Endothelial cell of umbilical vein (primary cell): ENCODE measurements at places on chromosomes 2 and 18. TPM values are rescaled to one million over a fixed set of nuclear protein-coding genes. Genes with fewer than 3 reads are reported as not detected.

The MC2R gene
- not detected in 2 replicates for total RNA-seq

The SERPINB8 gene
- 24.1 and 25.7 TPM in 2 replicates for total RNA-seq

The C18orf54 gene
- total RNA-seq = 20.8 and 21.4 TPM in 2 replicates

The SPP2 gene
- total RNA-seq = not detected in 2 replicates

The SLC4A5 gene
- total RNA-seq = 0.97 and 1.2 TPM in 2 replicates

The NCKAP5 gene
- total RNA-seq = 3.0 and 3.3 TPM in 2 replicates

The RIT2 gene
- not detected in 2 replicates for total RNA-seq

The AQP12B gene
- total RNA-seq = not detected in 2 replicates

The GAD1 gene
- total RNA-seq = 0.60 TPM in 1 of 2 replicates, not detected in the other

The VWC2L gene
- not detected in 2 replicates for total RNA-seq

The CYBRD1 gene
- total RNA-seq = 22.8 and 24.8 TPM in 2 replicates

The NAT8 gene
- total RNA-seq = not detected in 2 replicates

The SFTPB gene
- not detected in 2 replicates for total RNA-seq

The TRABD2A gene
- total RNA-seq = 0.99 and 1.8 TPM in 2 replicates

The FAM124B gene
- 81.4 and 82.0 TPM in 2 replicates for total RNA-seq

The B4GALT6 gene
- total RNA-seq = 24.2 and 25.2 TPM in 2 replicates

The AP1S3 gene
- total RNA-seq = 3.2 and 3.8 TPM in 2 replicates

The ATP6V1B1 gene
- total RNA-seq = 0.60 and 0.77 TPM in 2 replicates

The SPHKAP gene
- total RNA-seq = not detected in 2 replicates

The DDX1 gene
- 117 and 124 TPM in 2 replicates for total RNA-seq

The EMILIN1 gene
- 4.1 and 16.6 TPM in 2 replicates for total RNA-seq

The GNLY gene
- not detected in 2 replicates for total RNA-seq

The UPP2 gene
- not detected in 2 replicates for total RNA-seq

The AGXT gene
- not detected in 2 replicates for total RNA-seq

The SRD5A2 gene
- not detected in 2 replicates for total RNA-seq

The ITGA4 gene
- total RNA-seq = 2.8 TPM in 2 replicates

The TUBA3E gene
- not detected in 2 replicates for total RNA-seq

The PDE6D gene
- total RNA-seq = 23.8 and 24.3 TPM in 2 replicates

The PEX13 gene
- total RNA-seq = 21.0 and 25.0 TPM in 2 replicates

The ACTR1B gene
- 49.8 and 50.2 TPM in 2 replicates for total RNA-seq

The GAREM2 gene
- 3.1 and 4.5 TPM in 2 replicates for total RNA-seq

The GRHL1 gene
- total RNA-seq = 0.85 and 1.1 TPM in 2 replicates

The CFAP221 gene
- not detected in 2 replicates for total RNA-seq

The CXCR1 gene
- total RNA-seq = not detected in 2 replicates

The CCDC102B gene
- 0.62 and 1.3 TPM in 2 replicates for total RNA-seq

The VSNL1 gene
- total RNA-seq = not detected in 2 replicates

The FNDC4 gene
- 15.5 and 20.0 TPM in 2 replicates for total RNA-seq

The HOXD9 gene
- 3.5 and 3.9 TPM in 2 replicates for total RNA-seq

The EVX2 gene
- total RNA-seq = not detected in 2 replicates

The NYAP2 gene
- total RNA-seq = not detected in 2 replicates

The SULT1C4 gene
- 28.2 and 29.3 TPM in 2 replicates for total RNA-seq

The NOSTRIN gene
- total RNA-seq = 0.75 TPM in 1 of 2 replicates, not detected in the other

The LONRF2 gene
- total RNA-seq = not detected in 2 replicates

The CRACDL gene
- 3.8 and 6.3 TPM in 2 replicates for total RNA-seq

The VPS4B gene
- 50.2 and 54.7 TPM in 2 replicates for total RNA-seq

The RAB31 gene
- 27.9 and 30.5 TPM in 2 replicates for total RNA-seq
